CD8-positive, alpha-beta memory T cell (primary cell): ENCODE measurements at places on chromosomes 7 and 10. TPM values are rescaled to one million over a fixed set of nuclear protein-coding genes. Genes with fewer than 3 reads are reported as not detected.
A peak's percentile ranks its signal among the peaks of the same experiment; 100 is the strongest.

DNA sequence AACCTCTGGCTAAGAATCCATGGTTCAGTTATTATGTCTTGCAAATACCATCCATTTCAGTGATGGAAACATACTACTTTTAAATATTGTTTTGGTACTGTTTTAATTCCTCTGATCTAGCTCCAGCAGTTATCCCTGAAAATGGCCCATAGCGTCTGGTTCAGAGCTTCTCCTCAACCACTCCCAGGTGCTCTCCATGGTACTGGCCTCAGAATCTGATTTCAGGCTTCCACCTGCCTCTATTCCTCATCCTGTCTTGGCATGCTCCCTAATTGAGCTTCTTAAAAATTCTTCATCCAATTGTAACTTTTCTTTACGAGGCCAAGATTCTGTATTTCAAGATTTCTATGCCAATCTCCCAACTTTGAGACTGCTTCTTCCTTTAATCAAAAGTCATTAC is 236.3 kb downstream of the HTR7 start:
- H3K27ac ChIP-seq: no peak overlapping the region
- no peak overlapping the region for H3K4me3 ChIP-seq
- no peak for DNase-seq
- no peaks in the 10 kb centered on the region for H3K36me3 ChIP-seq

GRCh38 chr7:31256506-31256905 is 84.0 kb downstream of the NEUROD6 start:
- no peaks in the 10 kb centered on the region for H3K27me3 ChIP-seq
- H3K36me3 ChIP-seq: no peaks in the 10 kb centered on the region
- H3K27ac ChIP-seq: no peak overlapping the region
- H3K4me3 ChIP-seq: no peak overlapping the region
- H3K4me1 ChIP-seq: no peaks in the 10 kb centered on the region

The CXCL12 gene
- total RNA-seq: not detected

DNA sequence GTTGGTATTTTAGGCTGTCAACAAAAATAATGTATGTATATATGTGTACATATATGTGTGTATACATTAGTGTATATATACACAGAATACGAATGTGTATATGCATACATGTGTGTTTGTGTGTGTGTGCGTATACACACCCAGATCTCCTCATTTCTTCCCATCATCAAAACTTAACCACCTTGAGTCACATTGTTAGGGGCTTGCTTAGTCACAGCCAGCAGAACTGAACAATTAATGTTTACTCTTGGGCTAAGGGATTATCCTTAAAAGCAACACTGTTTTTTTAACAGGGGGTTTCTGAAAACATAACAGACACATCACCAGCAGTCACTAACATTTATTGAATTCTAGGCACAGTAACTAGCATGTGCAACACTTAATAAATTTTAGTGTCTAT is 83.0 kb upstream of the ASAH2 start:
- H3K27ac ChIP-seq: no peak overlapping the region
- no peaks in the 10 kb centered on the region for H3K27me3 ChIP-seq
- no peak overlapping the region for H3K4me3 ChIP-seq
- H3K4me1 ChIP-seq: peaks cover 30% of the 10 kb centered on the region
- no peaks in the 10 kb centered on the region for H3K36me3 ChIP-seq

The RNF32 gene
- total RNA-seq: 0.20 TPM

GRCh38 chr7:112929421-112929820 is 139.2 kb upstream of the TMEM168 start:
- H3K36me3 ChIP-seq: no peaks in the 10 kb centered on the region
- no peak for DNase-seq
- H3K27me3 ChIP-seq: no peaks in the 10 kb centered on the region

The HMX2 gene
- not detected for total RNA-seq

The PPP1R17 gene
- total RNA-seq: not detected

DNA sequence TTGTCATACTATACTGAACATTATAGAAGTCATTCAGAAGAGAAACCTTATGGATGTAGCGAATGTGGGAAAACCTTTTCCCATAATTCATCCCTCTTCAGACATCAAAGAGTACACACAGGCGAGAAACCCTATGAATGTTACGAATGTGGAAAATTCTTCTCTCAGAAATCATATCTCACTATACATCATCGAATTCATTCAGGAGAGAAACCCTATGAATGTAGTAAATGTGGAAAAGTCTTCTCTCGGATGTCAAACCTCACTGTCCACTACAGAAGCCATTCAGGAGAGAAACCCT is 19.4 kb downstream of the RBAK start:
- H3K4me3 ChIP-seq: no peak overlapping the region
- H3K27ac ChIP-seq: no peak overlapping the region
- H3K4me1 ChIP-seq: no peaks in the 10 kb centered on the region
- H3K36me3 ChIP-seq: peaks cover 44% of the 10 kb centered on the region

GRCh38 chr10:77970869-77971803 is 44.6 kb upstream of the DLG5 start:
- H3K27me3 ChIP-seq: no peaks in the 10 kb centered on the region
- DNase-seq: no peak
- no peak overlapping the region for H3K4me3 ChIP-seq
- no peaks in the 10 kb centered on the region for H3K36me3 ChIP-seq
- H3K27ac ChIP-seq: peak overlapping the region; percentile 78

DNA sequence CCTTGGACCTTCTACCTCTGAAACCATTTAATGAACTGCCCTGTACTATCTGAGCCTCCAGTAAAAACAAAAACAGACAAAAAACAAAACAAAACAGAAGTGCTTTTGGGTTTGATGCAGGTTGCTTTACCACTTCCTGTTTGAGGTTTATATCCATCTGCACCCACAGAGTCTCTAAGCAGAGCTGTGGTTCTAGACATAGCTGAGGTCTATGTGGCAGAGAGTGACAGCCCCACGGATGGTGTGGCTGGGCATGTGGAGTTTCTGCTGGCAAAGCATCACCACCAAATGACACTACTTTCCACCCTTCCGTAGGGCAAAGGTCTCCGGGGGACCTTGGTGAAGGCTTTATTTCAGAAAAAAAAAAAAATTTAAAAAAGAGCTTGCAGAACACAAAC is 754.2 kb downstream of the GRID1 start:
- no peaks in the 10 kb centered on the region for H3K36me3 ChIP-seq
- H3K4me3 ChIP-seq: peak overlapping the region; percentile 40
- no peak overlapping the region for H3K27ac ChIP-seq
- H3K27me3 ChIP-seq: no peaks in the 10 kb centered on the region
- DNase-seq: peak; percentile 66

The UCMA gene
- not detected for total RNA-seq

GRCh38 chr7:27314111-27314510 is 71.5 kb downstream of the EVX1 start:
- no peak for DNase-seq
- no peaks in the 10 kb centered on the region for H3K36me3 ChIP-seq
- no peak overlapping the region for H3K4me3 ChIP-seq
- no peak overlapping the region for H3K27ac ChIP-seq

DNA sequence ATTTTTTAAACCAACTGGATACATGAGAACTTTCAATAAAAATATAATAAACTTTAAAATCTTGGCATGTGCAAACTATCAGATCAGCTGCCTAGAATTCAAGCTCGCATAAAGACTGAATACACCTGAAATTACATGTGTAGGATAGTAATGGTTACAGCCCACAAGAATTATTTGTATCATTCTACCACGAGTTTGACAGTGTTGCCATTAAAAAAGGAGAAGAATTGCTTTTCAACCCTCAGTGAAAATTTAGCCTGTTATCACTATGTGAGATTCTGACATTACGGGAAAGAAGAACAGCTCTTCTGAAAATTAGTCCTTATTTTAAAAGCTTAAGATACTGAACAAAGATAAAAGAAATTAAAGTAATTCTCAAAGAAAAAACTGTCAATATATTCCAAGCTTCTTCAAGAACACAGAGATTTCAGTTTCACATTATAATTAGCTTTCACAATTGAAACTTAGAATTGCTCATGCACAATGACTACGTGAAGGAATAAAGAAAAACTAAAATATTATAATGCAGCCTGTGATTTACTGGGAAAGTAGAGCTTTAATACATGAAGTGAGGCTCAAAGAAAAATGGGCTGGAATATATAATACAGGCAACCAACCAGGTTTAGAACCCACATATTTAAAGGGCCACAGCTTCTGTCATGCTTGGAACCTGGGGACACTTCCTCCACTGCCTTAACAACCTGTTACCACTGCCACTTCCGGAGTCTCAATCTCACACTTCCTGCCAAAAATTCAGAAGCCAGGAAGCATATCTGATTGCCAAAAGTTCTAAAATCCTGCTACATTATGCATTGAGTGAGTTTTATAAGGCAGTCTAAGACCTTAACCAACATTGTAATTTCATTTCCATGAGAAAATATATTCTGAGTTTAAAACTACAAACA is 23.2 kb downstream of the TPK1 start:
- H3K36me3 ChIP-seq: no peaks in the 10 kb centered on the region
- H3K27me3 ChIP-seq: no peaks in the 10 kb centered on the region
- peaks cover 40% of the 10 kb centered on the region for H3K4me1 ChIP-seq

The ZNF467 gene
- total RNA-seq: 0.24 TPM

GRCh38 chr10:11525503-11525902 is 85.9 kb downstream of the USP6NL start:
- DNase-seq: no peak
- no peak overlapping the region for H3K27ac ChIP-seq
- H3K36me3 ChIP-seq: no peaks in the 10 kb centered on the region

The STEAP1 gene
- total RNA-seq: not detected

DNA sequence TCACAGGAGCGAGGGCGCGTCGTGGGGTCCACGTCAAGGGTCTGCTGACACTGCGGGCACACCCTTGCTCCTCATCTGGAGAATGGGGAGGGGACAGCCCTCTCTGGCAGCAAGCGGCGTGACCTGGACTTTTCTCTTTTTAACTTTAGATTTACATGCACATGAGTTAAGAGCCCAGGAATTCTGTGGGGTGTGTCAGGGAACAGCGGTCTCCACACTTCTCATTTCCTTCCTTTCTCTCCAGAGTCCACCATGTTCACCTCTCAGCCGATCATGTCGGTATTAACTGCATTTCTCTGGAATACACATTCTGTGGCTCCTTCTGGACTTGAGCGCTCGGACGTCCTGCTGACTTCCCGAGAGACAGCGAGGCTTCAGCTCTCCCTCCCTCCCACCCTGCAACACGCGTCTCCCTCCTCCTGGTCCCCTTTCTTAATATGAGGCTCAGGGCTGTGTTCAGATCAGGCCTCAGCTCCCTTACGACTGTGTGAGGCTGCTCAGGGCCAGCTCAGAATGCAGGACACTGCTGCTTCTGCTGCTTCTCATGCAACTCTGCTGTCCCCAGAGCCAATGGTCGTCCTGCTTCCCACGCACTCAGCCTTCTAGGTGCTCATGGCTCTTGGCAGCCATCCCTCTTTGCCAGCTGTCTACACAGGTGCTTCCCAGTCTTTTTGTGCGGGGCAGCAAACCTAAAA is 261.3 kb downstream of the ELFN1 start:
- H3K4me1 ChIP-seq: peaks cover 16% of the 10 kb centered on the region
- no peak for DNase-seq
- no peak overlapping the region for H3K27ac ChIP-seq
- H3K36me3 ChIP-seq: peaks cover 16% of the 10 kb centered on the region
- H3K4me3 ChIP-seq: no peak overlapping the region

- H3K4me3 ChIP-seq: no peak overlapping the region
- H3K36me3 ChIP-seq: no peaks in the 10 kb centered on the region
- H3K27me3 ChIP-seq: no peaks in the 10 kb centered on the region
Observed at GRCh38 chr7:15914611-15915010, 228.1 kb upstream of the MEOX2 start.

GRCh38 chr10:5800782-5801181 is 12.5 kb downstream of the GDI2 start:
- H3K27ac ChIP-seq: no peak overlapping the region
- peaks cover 2% of the 10 kb centered on the region for H3K4me1 ChIP-seq
- no peak for DNase-seq
- no peak overlapping the region for H3K4me3 ChIP-seq
- H3K27me3 ChIP-seq: no peaks in the 10 kb centered on the region

The CNPY1 gene
- not detected for total RNA-seq

- no peaks in the 10 kb centered on the region for H3K4me1 ChIP-seq
- no peaks in the 10 kb centered on the region for H3K27me3 ChIP-seq
- H3K27ac ChIP-seq: no peak overlapping the region
- no peaks in the 10 kb centered on the region for H3K36me3 ChIP-seq
- DNase-seq: peak; percentile 1
- no peak overlapping the region for H3K4me3 ChIP-seq
Observed at GRCh38 chr7:145036604-145037405, 201.0 kb upstream of the TPK1 start.

The ABLIM1 gene
- 48.3 TPM for total RNA-seq

The ERLIN1 gene
- total RNA-seq: 26.9 TPM
